ENCODE measurements at places on chromosomes 3 and 15. TPM values are rescaled to one million over a fixed set of nuclear protein-coding genes. Genes with fewer than 3 reads are reported as not detected.

- peak; percentile 77 for DNase-seq
Observed at GRCh38 chr15:70091726-70092463, 5.8 kb downstream of the TLE3 start.

GRCh38 chr15:28273468-28273867 lies 48.5 kb downstream of the HERC2 start:
- DNase-seq = no peak

DNA sequence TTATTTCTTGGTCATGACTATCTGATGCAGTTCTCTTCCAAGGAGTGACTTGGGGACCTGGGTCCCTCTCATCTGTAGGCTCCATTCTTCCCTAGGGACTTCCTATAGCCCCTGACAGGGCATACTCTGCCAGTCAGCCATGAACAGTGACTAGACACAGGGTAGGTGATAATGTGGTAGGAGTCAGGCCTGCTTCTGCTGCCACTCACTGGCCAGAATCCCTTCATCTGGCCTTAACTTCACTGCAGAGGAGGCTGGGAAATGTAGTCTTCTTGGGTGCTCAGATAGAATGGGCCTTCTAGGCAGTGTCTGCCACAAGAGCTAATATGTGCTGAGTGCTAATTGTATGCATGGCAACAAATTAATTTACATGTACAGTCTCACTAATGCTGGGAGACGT lies 84.5 kb downstream of the CACNA2D3 start:
- no peak for DNase-seq

DNA sequence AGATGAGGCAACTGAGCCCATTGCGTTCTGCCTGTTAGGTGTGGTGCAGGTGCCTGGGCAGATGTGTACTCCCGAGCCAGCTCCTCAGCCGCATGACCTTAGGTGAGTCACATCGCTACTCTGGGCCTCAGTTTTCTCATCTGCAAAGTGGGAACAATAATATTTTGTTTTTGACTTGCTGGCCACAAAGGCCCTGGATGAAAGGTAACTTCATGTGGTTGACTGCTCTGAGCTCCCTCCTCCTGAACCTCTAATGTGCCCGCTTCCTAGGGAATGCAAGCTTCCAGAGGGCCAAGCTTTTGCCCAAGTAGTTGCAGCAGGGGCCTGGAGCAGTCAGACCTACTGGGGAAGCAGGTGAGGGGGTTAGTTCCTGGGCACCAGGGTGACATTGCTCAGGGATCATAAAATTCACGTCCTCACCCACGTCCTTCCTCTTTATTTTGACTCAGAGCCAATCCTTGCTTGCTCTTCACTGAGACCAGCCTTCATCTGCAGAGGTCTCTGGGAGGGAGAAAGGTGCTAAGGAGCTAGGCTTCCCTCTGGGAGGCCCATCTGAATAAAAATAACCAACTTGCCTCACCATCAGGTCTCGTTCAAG lies 149.0 kb upstream of the TLE3 start:
- DNase-seq = no peak

DNA sequence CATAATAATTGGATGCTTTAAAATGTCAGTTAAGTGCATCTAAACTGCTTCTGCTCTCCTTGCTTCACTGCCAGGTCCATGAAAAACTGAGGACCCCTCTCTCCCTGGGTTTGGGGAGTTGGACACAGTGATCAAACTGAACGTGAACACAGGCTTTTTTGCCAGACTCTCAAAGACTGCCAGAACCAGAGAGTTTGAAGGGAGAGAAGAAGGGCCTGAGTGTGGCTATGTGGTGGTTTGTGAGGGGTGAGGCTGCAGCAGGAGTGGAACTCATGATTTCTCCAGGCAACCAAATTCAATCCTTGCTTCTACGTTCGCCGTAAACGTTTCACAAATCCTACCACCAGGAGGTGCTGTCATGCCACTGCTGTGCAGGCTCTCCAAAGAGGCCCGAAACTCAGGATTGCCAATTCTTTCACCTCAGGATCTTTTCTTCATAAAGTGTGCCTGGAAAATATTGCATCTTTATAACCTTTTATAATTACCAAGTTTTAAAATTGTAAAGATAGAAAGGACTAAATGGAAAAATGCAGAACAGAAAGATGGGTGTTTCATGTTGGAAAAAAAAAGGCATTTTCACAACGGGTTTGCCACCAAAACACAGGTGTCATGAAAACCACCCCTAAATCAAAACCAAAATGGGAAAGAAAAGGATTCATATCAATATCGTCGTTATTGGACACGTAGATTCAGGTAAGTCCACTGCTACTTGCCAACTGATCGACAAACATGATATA lies 19.7 kb downstream of the TM4SF4 start:
- peak; percentile 75 for DNase-seq

DNA sequence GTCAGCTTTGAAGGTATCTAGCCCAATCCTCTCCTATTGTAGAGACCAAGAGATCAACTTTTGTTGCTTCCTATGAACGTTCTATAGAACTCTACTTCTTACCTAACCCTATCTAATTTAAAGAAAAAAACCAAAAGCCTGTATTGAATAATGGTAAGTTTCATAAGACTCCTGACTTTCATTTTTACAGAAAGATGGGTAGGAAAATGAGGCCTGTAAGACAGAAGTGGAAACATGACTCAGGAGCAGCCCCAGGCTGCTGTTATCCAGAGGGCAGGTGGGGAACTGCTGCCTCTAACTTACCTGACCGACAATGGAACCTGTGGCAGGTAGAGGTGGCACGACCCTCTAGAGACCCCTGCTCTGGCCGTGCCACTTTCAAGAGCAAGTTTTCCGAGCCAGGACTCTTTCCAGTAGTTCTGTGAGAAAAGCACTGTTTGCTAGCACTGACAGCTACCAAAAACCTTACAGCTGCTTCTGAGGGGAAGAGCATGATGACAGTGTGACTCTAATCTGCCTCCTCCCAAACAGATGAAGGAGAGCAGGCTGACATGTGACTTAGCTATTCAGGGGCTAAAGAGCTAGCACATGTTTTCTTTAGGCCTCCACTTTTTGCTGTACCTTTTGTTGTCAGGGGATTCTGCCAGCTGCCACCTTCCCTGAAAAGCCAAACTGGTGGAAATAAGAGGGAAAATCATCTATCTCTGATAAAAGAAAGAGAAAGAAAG lies 17.5 kb downstream of the POPDC2 start:
- peak; percentile 27 for DNase-seq

DNA sequence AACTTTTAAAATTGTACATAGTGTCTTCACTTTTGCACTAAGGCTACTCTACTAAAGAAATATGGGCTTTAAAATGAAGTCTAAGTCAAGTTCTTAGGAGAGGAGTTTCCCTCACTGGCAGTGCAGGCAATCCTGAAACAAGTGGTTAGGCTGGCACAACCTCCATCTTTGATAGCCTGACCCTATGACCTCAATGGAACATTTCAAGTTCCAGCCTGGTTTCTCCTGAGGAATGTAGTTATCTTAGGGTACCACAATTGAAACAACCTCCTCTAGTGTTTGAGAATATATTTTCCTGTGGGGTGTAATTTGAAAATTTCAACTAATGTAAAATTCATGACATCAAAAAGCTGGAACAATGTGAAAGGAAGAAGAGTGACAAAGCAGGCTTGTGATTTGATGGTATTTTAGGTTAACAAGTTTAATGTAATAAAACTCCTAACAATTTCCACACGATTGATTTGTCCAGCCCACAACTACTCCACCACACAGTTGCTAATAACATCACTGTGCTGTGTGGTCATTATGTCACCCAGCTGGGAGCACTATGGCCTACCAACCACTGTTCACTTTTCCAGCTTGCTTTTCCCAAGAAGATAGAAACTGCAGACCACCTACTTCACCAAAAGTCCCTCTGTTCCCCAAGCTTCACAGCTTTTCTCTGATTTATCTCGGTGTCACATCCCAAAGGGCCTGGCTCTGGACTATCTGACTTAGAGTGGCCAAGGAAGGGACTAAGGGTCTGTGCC lies 1.8 kb downstream of the WWTR1 start:
- peak; percentile 37 for DNase-seq

DNA sequence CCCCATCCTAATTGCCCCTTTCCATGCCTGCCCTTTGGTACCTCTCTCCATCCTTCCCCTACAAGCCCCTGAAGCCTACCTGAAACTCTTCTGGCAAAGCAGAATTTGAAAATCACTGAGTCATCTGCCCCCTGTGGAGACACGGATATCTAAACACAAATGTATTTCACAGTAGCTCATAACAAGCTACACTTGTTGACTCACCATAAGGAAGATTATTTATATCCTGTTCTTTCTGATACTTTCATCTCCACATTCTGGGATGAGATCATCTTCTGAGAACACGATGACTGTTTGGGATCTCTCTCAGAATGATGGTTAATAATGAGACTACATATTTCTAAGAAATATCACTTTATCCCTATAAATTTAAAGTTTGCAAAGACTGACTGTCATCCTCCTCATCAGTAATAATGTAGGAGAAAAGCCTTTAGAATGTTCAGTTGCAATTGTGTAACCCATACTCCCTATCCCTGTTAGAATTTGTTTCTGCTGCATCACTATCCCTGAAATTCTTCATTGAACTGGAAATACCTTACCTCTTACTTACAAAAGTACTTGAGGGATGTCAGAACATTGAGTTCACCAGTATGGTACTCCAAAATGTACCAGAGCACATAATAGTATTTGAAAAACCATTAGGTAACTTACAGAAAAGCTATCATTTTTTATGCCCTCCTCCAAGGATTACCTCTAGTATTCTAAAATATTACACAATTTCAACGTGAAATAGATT lies 116.1 kb upstream of the IL12A start:
- DNase-seq = peak; percentile 88

GRCh38 chr15:65953622-65954021 lies 84.3 kb downstream of the RAB11A start:
- DNase-seq = no peak

GRCh38 chr15:98923171-98923570 lies 84.4 kb downstream of the PGPEP1L start:
- no peak for DNase-seq

DNA sequence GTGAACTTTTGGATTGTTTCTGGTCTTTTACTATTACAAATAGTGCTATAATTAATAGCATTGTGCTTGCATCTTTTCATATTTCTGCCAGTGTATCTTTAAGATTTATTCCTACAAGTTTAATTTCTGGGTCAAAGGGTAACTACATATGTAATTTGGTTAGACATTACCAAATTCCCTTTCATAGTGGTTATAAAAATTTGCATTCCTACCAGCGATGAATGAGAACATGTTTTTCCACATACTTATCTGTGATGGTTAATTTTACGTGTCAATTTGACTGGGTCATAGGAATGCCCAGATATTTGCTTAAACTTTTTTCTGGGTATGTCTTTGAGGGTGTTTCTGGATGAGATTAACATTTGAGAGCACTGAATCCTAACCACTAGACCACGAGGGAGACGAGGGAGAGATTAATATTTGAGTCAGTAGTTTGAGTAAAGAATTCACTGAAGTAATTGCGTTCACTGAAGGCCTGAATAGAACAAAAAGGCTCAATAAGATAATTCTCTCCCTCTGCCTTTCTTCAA lies 132.3 kb upstream of the NEO1 start:
- DNase-seq = no peak

GRCh38 chr3:24086206-24086605 lies 141.1 kb downstream of the NR1D2 start:
- no peak for DNase-seq

DNA sequence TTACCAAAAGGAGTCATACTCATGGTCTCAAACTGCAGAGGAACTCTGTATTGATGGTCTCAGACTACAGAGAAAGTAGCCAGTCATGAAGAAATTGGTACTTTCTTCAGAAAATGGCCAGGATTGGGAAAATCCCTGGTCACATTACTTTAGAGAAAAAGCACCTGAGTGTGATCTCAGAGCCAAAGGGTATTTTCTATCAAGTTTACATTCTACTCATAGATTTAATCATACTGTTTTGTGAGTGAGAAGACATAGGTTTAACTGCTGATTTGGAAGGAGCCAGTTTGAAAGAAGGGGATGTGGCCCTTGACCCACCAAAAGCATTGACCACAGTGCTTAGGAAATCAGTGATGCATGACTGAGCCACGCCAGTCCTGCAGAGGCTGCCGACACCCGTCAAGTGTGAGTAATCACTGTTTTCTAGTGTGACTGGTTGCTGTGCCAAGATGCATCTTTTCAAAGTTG lies 203.6 kb downstream of the AKAP13 start:
- DNase-seq = peak; percentile 73

GRCh38 chr15:66747886-66748707 lies 46.1 kb downstream of the SMAD6 start:
- DNase-seq = no peak

DNA sequence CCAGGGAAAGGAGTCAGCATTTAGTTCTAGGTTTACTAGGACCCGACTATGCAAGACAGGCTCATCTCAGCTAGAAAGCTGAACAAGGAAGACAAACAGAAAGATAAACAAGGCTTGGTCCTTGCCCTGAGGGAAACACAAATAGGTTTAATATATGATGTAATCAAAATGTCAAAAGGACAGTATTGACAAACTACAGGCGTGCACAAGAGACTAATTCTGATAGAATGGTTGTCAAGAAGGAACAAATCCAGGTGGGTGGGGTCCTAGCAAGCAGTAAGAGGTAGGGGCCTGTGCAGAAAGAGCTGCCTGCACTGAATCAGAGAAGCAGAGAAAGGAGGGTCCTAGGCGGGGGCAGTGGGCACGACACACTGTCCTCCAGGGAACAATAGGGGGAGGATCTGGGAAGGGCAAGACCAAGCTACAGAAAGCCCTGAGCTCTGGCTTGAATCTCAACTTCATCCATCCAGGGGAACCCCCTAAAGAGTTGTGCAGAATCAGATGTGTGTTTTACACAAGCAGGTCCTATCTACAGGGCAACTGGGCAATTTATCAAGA lies 23.4 kb downstream of the RFTN1 start:
- DNase-seq = no peak

The CTDSPL gene
- total RNA-seq = 6.1 TPM

The KCNMB3 gene
- total RNA-seq = 0.77 TPM

The GHSR gene
- not detected for total RNA-seq

The LRTM1 gene
- total RNA-seq = not detected

The LYZL4 gene
- 0.23 TPM for total RNA-seq

The NOX5 gene
- total RNA-seq = not detected

The GABRA5 gene
- 5.9 TPM for total RNA-seq

All from Daoy (cell line).